Activated CD4-positive, alpha-beta T cell treated with anti-CD3 and anti-CD28 coated beads, Interleukin-2, amount 50 U/mL, for 1 hour (primary cell): ENCODE measurements at places on chromosomes 3 and 15.

DNA sequence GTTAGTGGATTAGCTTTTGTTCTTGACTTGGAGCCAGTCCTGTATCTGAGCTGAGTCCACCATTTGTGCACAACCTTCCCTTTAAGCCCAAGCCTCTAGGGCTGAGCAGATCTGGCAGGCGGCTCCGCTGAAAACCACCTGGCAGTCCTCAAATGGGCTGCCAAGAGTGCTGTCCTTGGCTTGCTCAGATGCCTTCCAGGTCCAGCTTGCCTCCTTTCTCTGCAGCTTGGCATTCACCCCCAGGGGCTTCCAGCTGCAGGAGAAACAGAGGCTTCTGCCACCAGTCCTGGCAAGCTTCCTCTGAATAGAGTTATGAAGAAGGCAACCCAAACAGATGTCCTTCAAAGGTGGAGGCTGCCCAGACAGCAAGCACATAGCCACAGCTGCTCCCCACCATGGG lies 96.7 kb downstream of the LRTM1 start:
- DNase-seq: no peak

GRCh38 chr15:37032091-37032775 lies 68.1 kb downstream of the MEIS2 start:
- DNase-seq: no peak

- peak; percentile 13 for DNase-seq
Observed at GRCh38 chr3:170007031-170007663, 30.6 kb upstream of the GPR160 start.

DNA sequence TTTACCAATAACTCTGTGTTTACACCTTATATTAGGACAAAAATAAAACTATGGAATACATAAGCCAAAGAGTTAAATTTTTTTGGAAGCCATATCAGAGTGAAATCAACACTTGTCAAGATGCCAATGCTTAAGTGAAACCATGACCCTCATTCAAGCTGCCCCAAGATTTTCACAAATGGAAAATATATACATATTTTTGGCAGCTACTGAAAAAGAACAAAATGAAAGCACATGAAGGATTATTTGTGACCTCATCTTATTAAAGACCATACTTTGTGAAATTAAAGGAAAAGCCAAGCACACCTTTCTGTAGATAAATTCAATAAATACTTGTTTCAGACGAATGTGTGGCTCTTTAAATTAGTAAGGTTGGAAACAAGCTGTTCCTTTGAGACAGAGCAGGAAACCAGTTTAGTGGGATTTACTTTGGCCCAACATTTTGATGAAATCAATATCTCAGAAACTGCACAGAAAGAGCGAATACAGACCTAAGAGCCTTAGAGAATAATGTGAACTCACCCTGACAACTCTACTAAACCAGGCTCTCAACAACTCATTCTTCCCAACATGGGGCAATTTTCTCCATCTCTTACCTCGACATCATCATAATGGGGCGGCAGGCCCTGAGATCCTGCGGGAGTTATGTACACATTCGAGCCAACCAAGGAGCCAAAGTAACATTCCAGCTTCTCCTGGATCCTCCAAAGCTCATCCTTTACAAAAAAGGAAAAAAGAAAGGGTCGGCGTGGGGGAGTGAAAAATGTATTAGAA lies 11.1 kb downstream of the RIOX2 start:
- DNase-seq: no peak

- no peak for DNase-seq
Observed at GRCh38 chr3:101387351-101387750, 67.0 kb upstream of the IMPG2 start.

DNA sequence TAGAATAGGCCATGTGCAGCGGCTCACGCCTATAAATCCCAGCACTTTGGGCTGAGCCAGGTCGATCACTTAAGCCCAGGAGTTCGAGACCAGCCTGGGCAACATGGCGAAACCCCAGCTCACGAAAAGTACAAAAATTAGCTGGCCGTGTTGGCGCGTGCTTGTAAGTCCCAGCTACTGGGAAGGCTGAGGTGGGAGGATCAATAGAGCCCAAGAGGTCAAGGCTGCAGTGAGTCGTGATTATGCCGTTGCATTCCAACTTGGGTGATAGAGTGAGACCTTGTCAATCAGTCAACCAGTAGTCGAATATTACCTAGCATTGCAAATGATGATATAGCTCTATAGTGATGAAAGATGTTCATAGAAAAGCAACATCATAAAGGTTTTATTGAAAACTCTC lies 51.9 kb downstream of the USP8 start:
- no peak for DNase-seq

GRCh38 chr3:52440249-52440551 lies 4.7 kb downstream of the SEMA3G start:
- DNase-seq: no peak

DNA sequence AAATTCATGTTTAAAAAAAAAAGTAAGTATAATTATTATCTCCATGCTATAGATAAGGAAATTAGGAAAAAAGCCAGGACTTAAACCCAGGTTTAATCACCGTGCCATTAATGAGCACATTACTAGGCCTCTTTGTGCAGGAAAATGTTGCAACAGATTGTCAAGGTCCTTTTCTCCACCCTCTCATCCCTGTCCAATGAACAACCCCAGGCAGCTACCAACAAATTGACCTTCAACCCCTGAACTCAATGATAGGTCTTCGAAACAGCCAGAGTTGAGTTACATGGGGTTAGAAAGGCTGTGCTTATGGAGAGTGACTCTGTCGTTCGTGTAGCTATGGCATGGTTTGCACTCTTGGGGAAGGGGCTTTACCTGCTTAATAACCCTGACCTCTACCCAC lies 84.2 kb upstream of the CTNNB1 start:
- no peak for DNase-seq

DNA sequence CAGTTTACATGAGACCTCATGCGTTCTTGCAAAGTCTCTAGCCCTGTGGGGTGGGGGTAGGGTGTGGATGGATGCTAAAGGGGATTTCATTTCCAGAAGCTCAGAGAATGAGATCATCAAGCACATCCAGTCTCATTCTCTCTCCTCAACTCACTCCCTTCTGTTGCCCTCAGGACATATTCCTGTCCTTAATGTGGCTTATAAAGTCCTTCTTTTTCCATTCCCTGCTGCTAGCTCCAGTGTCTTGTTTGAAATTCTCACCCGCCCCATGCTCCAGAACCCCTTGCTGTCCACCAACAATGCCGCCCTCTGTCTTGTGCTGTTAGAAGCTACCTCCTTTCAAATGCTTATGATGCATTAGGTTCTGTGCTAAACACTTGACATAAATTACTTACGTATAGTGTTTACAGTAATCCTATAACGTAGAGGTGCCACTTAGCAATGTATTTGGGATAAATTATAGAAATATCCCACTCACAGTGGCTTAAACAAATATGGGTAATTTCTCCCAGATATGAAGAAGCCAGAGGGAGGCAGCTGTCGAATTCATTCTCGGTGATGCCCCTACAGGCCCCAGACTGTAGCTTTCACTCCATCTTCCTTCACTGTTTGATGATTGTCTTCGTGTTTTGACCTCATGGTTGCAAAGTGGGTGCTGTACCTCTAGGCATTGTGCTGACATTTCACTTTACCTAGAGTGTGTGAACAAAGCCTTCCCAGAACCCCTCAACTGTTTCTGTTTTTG lies 273.1 kb upstream of the TBL1XR1 start:
- no peak for DNase-seq

GRCh38 chr3:23949784-23950183 lies 4.7 kb downstream of the NR1D2 start:
- no peak for DNase-seq

- DNase-seq: no peak
Observed at GRCh38 chr3:54641226-54642014, 286.4 kb downstream of the LRTM1 start.

GRCh38 chr3:37072892-37073291 lies 79.6 kb downstream of the MLH1 start:
- DNase-seq: no peak

DNA sequence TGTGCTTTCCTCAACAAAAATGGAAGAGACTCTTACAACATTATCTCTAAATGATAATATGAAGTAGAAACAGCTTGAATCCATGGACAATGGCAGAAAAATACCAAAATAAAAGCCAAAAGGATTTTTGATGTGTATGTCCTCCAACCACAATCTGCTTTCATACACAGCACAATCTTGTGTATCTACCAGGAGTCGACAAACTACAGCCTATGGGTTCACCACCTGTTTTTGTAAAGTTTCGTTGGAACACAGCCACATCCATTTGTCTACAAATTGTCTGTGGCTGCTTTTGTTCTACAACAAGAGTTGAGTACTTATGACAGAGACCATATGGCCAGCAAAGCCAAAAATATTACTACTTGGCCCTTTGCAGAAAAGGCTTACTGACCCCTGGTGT lies 88.7 kb upstream of the UBE2E2 start:
- DNase-seq: no peak

- no peak for DNase-seq
Observed at GRCh38 chr3:105518806-105519418, 152.2 kb downstream of the ALCAM start.

DNA sequence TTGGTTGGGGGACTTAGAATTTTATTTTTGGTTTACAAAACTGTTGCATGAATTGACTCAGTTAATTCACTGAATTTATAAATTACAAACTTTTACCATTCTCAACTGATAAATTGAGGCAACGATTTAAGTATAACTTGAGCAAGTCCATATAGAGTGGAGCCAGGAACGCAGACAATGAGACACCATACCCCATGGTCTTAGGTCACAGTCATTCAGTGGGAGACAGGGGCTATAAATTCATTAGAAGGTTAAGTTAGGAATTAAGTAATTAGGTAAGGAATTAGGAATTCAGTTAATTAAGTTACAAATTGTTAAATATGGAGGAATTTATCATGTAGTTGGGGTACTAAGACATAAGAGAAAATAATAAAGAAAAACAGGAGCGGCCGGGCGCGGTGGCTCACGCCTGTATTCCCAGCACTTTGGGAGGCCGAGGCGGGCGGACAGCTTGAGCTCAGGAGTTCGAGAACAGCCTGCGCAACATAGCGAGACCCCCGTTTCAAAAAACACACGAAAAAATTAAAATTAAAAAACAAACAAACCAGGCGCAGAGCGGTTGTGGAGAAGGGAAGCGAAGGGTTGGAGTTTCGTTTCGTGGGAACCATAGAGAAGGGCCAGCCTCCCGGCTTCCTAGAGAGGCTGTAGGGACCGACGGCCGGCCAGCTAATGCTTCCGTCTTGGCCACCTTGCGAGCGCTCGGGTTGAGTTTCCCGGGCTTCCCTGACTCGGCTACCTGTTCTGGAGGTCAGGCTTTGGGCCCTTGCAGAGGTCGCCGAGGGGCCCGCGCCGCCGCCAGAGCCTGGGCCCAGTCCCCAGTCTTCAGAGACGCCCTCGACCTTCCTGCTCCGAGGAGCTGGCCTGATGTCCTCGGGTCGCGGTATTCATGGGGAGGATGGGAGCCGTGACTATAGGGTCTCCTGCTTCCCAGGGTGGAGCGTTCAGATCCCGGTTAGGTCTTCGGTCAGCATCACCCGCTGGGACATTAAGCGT lies at the start of gene ZNF619:
TSS of gene ZNF619 (plus strand) at position 645 of the 993 bp plus-strand sequence. CDS start 858 bp downstream, outside the sequence.
- peak; percentile 43 for DNase-seq

- DNase-seq: no peak
Observed at GRCh38 chr3:124773351-124774326, 43.4 kb downstream of the UMPS start.

DNA sequence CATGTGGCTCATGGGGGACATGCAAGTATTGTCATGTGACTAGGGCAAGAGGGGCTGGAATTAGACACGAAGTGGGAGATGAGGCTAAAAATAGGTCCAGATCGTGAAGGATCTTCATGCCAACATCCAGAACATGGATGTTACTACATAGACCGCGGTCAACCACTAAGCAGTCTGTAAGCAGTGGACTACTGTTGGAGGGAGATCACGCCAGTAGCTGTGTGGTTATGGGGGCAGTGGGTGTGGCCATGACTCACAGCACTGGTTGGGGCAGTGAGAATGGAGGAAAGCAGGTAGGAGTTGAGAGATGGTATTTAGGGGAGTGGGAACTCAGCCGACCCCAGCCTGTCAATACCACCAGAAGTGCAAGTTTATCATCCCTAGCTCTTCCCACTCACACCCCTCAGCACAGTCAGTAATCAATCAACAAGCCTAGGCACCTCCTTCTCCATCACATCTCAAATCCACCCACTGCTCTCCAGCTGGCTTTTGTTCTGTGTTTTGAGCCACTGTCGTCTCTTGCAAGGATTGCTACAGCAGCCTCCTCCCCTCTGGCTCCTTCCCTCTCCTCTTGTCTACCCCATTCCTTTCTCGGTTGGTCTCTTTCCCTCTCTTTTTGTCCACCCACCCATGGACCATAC lies 107.2 kb upstream of the ABHD17C start:
- no peak for DNase-seq
